ENCODE measurements at places on chromosomes 6 and 20.

GRCh38 chr6:30322527-30323501 lies 3.9 kb upstream of the TRIM39 start:
- no peak for DNase-seq

- no peak for DNase-seq
Observed at GRCh38 chr20:43983359-43983758, 68.7 kb downstream of the TOX2 start.

- DNase-seq: no peak
Observed at GRCh38 chr6:156694679-156695078, 82.5 kb upstream of the ARID1B start.

DNA sequence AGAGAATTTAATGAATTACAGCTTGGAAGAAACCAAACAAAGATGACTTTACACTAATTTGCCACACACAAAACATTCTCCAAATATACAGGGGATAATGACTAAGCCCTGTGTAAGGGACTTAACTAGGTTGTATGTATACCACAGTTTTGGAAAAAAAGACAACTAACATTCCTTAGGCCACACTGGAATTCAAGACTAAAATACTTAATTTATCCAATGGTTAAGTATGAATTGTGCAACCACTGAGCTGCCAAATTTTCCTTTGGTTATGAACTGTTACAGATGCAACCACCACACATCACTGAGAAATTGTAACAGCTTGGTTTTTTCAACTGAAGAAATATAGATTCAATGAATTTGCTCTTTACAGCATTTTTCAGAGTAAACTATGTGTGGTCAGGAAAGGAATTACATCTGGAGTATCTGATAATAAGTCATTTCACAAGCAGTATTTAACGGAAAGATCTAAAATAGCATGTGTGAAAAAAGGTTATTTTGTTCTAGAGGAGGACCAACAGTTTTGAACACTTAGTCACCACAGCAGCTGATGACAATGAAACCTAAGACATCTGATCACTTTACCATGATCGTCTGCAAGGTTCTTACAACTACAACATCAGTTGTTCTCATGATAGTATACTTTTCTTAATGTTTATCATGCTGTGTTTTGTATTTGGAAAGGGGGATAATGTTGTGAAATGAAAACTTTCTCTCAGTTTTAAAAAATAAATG lies 318.8 kb downstream of the BCKDHB start:
- DNase-seq: no peak

GRCh38 chr6:100166956-100167355 lies 172.9 kb upstream of the MCHR2 start:
- DNase-seq: no peak

DNA sequence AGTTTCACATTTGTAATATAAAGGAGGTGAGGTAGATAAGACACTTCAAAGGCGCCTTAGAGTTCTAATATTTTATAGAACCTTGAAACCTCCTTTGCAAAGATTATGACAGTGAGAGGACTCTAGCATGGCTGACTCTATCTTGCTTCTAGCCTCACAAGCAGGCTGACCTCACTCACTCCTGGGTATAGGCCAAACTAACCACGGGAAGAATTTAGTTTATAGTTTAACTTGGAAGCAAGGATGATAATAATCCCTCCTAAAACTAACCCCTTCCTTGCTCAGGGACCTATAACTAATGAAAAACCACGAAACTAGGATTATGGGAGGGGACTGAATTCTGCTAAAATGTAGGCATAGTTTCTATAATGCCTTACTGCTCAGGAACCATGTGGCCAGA lies 84.3 kb downstream of the FILIP1 start:
- no peak for DNase-seq

DNA sequence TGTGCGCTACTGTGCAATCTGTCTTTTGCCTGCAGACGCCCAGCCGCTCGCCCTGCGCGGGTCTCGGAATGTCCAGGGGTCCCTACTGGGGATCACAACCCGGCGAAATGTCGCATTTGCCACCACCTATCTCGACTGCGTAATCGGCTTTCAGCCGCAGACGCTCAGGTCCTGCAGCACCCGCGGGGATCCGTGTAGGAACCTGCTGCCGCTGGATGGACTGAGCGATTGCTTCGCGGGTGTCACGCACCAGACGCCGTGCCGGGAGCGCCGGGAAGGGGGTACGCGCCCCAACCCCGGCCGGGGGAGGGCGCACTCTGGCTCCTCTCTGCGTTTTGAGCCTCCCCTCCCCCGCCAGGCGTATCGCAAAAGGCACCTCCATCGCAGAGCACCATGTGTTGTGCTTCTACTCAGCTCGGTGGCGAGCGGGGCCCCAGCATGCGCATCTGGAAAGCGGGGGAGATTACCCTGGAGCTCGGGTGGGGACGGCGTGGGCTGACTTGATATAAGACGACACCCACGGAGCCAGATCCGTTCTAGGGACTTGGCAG lies 747 bp upstream of the PTPRA start:
- peak; percentile 53 for DNase-seq

DNA sequence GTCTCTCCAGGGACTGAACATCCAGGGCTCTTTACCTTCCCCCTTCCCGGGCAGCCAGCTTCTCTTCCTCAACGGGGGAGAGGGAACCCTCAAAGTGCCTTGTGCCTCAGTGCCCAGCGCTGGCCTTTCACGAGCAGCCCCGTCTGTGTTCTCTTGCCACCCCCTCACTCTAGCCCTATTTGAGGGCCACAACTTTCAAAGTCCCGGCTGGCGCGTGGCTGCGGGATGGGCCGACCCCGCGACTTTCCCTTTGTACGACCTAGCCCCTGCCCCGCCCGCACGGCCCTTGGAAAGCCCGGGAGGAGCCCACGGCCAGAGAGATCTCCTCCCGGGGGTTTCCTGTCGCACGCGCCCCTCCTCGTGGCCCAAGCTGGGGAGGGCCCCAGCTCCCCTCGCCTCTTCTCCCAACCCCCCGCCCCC lies 559 bp downstream of the SCRT2 start:
- DNase-seq: no peak

GRCh38 chr6:165227644-165228329 lies 81.6 kb downstream of the C6orf118 start:
- no peak for DNase-seq

DNA sequence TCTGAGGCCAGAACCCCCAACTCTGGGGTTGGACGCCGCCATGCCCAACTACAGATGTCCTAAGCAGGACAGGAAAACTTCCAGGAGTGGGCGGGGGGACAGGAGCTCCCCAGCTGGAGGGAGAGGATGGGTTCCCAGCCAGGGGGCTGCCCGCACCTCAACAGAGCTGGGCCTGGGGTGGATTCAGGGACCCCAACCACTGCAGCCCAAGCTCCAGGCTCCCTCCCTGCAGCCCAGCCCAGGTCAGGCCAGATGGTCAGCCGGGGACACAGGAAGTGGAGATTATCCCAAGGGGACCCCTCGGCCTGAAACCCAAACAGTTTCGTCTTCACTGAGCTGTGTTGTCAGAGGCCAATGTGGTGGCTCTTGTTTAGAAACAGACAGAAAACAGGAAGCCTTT lies 9.4 kb downstream of the LAMA5 start:
- no peak for DNase-seq

- DNase-seq: no peak
Observed at GRCh38 chr20:40565001-40565681, 123.9 kb downstream of the MAFB start.

GRCh38 chr6:143581835-143582480 lies 70.4 kb upstream of the FUCA2 start:
- DNase-seq: no peak

- DNase-seq: no peak
Observed at GRCh38 chr20:51995551-51995951, 193.2 kb upstream of the SALL4 start.

- no peak for DNase-seq
Observed at GRCh38 chr6:6758915-6759654, 170.6 kb downstream of the LY86 start.

GRCh38 chr6:136831873-136832562 lies 9.6 kb downstream of the PEX7 start:
- DNase-seq: no peak

GRCh38 chr20:25054096-25054820 lies 3.7 kb downstream of the ACSS1 start:
- DNase-seq: no peak

DNA sequence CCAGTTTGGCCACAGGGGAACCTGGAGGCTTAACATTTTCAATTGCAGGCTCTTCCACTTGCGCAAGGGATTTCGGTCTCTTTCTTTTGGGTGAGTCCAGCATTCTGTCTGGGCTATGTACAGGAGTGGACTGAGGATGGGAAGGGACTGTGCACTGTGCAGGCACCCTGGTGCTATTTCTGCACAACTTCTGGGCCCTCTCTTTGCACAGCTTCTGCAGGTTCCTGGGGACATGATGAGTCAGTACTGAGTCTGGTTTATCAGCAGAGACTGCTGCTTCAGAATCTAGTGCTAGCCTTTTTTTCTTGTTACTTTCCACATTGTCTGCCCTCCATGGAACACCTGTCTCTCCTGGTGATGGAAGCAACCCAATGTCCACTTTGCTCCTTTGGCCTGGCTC lies 78.5 kb upstream of the ASF1A start:
- DNase-seq: no peak

GRCh38 chr6:5580736-5581581 lies 319.6 kb downstream of the FARS2 start:
- no peak for DNase-seq

DNA sequence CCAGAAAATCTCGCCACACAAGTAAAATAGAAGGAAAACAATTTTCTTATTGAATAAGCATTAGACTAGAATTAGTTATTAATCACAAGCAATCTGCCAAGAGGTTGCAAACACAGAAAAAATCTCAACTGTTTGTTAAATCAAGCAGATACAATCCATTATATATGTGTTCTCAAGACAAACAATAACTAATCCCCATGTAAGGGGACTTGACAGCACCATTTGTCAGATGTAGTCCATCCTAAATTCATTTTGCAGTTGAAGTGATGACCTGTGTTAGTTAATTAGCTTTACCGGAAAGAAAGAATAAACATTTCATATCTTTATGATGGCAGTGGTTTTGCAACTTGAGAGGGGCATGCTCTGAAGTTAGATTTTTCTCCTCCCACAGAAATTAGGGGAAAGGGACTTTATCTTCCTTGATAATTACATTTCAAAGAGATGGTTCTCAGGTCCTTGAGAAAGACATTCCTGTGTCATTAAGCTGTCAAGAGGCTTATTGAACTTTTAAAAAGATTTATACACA lies 1588.0 kb downstream of the GRIK2 start:
- no peak for DNase-seq

DNA sequence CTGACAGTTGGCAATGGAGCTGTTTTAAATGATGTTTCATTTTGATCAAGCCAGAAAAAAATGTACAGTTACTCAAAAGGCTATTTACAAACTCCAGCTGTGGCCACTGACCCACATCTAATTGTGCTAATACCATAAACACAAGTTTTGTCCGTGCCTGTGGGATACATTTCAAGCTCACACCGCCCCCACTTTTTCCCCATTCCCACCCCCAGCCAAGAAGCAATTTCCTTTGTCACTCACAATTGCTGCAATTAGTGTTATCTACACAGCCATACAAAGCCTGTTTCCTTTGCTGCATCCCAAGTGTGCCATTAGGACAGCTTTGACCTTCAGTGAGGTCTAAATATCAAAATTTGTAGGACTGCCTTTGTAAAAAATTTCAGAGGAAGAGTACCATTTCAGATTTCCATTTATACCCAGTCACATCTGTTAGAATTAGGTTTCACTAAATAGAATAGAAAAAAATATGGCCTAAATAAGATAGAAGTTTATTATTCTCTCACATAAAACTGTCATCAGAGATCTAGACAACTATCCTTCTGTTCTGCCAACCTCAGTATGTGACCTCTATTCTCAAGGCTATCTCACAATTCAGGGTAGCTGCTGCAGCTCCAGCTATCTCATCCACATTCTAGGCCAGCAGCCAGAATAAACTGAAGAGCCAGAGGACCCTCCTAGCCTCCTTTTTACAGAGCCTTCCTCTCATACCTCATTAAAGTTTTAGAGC lies 202.6 kb downstream of the NFATC2 start:
- DNase-seq: no peak

DNA sequence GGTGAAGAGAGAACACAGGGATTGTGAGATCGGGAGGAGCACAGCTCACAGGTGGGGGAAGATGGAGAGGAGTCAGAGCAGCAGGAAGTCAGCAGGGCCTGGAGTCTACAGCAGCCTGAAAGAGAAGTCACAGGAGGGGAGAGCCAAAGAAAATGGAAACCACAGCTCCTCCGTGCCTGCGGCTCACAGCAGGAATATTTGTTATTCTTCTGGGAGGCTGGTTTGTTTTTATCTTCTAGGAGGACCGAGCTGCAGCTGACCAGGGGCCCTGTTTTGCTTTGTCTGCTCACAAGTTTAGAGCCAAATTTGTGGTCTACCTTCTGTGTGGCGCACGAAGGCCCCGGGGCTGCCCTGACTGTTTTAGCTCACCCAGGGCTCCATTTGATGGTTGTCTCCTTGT lies 81.8 kb downstream of the CLIC5 start:
- no peak for DNase-seq

DNA sequence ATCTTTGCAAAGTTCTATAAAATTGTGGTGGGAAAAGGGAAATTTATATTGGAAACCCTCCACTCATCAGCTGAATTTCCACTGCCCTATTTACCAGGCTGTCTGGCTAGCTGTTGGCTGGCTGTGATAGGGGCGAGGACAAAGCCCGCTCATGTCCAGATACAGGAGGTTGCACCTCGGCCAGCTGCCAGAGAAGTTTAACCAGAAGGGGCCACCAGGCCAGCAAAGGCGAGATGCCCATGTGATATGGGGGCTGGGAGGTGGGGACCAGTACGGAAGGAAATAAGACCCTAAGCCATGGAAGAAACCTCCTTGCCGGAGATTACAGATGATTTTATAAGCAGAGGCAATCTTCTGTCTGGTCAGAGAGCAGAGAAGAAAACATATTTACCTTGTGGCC lies 143.8 kb downstream of the FNDC1 start:
- DNase-seq: no peak

DNA sequence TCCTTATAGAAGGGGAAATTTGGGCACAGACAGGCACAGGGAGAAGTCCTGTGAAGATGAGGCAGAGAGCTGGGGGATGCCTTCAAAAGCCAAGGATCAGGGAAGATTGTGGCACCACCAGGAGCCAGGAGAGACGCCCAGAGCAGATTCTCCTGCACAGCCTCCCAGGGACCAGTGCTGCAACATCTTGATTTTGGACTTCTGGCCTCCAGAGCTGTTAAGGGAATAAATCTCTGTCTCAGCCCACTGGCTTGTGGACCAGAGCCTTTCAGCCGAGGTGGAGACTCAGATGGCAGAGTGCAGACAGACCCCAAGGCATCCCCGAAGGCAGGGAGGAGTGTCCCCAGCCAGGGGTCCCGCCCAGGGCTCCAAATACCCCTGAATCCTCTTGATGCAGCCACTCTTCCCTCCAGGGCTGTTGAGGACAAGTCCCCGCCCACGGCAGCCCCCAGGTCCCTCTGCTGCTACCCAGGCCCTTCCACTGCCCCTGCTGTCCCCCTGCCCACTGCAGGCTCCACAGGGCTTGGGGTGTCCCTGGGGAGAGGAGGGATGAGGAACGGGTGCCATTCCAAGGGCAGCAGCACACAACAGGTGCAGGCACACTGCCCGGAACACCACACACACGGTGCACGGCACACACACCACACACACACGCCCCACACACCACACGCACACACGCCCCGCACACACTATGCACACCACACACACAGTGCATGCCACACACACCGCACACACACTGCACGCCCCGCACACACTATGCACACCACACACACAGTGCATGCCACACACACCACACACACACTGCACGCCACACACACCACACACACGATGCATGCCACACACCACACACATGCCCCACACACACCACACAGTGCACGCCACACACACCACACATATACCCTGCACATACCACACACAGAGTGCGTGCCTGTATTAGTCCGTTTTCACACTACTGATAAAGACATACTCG lies 311.4 kb downstream of the TAF4 start:
- DNase-seq: no peak

Data from stimulated activated CD8-positive, alpha-beta memory T cell treated with anti-CD3 and anti-CD28 coated beads, Interleukin-15, amount 100 ng/mL, for 4 hours (primary cell).